ENCODE measurements at places on chromosomes 12 and 14.

- no peak for DNase-seq
Measured at GRCh38 chr14:63578300-63578699, 35.1 kb upstream of the PPP2R5E start.

- DNase-seq: no peak
Measured at GRCh38 chr12:126700096-126700495, 1566.9 kb upstream of the TMEM132C start.

DNA sequence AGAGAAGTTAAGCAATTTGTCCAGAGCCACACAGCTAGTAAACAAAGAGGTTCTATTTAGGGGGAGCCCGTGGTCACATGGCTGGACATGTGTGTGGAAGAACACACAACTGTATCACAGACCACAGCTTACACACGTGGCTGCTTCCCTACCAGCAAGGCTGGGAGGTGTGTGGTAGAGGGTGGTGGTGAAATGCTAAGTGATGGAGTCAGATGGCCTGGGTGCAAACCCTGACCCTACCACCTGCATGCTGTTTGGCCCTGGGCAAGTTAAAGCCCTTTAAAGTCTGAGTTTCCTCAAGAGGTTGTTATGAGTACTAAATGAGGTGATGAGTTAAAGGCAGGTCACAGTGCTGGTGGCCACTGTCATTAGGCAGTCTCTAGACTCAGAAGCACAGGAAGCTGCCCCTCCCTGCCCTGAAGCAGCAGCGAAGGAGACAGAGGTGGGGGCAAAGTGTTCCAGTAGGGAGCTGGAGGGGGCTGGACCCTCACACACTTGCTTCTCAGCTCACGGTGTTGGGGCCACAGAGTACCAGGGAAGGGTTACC is 64.2 kb downstream of the ERH start:
- no peak for DNase-seq

DNA sequence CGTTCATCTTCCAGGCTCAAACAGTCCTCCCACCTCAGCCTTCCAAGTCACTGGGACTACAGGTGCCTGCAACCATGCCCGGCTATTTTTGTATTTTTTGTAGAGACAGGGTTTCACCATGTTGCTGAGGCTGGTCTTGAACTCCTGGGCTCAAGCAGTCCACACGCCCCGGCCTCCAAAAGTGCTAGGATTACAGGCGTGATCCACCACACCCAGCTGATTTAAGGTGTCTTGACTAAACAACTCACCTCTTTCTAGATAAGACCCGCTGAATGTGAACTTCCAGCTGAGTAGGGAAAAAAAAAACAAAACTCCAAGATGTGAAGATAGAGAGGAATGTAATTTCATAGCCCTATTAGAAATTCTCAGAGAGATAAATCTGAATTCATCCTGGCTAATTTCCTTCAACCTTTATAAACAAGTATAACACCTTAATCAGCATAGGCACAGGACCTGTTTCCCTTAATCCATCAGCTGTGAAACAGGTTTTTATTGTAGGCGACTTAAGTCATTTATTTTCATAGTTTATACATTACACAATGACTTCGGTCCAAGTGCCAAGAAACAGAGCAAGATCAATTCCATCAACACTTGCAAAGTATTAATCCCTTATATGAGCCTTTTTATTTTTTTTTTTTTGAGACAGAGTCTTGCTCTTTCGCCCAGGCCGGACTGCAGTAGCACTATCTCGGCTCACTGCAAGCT is 51.5 kb downstream of the HCAR2 start:
- no peak for DNase-seq

GRCh38 chr12:124321040-124321481 is 26.2 kb downstream of the RFLNA start:
- DNase-seq: no peak

- no peak for DNase-seq
Measured at GRCh38 chr12:122006186-122006926, 15.3 kb upstream of the BCL7A start.

GRCh38 chr12:104953323-104953722 is 4.8 kb downstream of the SLC41A2 start:
- DNase-seq: no peak

DNA sequence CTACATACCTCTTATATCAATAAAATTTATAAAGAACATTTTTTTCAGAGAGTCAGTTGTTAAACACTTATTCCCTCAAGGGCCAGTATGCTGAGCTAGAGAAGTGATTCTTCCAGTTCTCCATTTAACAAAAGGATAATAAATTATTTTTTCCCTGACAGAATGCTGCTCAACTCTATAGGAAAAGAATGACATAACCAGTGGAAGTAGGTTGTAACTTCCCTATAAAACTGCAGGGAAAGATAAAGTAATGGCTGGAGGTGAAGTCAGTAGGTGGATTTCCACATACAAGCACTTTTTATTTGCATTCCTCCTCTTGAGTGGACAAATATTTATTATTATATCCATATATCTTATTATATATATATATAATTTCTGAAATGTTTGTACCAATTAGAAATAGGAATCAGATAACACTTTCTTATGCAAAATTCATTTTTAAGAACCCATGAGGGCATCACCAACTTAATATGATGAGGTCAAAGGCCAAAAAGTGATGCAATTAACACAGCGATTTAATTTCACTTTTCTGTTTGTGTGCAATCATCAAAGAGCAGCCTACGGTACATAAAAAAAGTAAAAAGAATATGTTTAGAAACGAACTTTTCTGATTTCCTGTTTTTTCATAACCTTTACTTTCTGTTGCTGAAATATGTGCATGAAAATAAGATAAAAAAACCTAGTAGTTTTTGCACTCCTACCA is 175.3 kb downstream of the PRKD1 start:
- DNase-seq: no peak

DNA sequence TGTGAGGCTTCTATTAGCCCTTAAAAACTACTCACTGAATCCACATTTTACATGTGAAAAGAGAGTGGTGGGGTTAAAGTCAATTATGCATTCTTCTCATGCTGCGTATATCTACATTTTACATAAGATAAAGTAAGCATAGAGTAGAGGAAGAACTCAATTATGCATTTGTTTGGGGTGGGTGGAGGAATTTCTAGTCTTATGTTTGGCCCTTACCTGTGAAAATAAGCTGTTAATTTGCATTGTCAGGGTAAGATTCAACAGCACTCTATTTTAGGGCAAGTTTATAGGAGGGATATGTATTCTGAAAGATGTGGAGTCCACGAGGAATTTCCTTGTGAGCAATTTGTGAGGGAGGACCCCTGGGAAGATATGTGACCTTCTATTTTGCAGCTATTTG is 30.9 kb upstream of the CAPRIN2 start:
- no peak for DNase-seq

DNA sequence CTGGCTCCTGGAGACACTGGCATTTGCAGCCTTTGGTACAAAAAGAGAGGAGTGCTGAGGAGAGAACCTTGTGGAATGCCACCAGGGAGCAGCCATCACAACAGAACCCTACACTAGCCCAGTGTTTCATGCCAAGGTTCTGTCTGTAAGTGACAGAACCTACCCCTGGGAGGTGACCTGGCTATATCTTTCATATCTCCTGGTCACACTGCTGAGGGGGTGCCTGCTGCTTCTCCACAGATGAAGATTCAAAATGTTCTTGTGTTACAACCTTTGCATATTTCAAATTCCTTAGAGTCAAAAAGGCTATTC is 12.7 kb upstream of the EIF4B start:
- no peak for DNase-seq

GRCh38 chr14:54310151-54310850 is 86.5 kb upstream of the CDKN3 start:
- no peak for DNase-seq

DNA sequence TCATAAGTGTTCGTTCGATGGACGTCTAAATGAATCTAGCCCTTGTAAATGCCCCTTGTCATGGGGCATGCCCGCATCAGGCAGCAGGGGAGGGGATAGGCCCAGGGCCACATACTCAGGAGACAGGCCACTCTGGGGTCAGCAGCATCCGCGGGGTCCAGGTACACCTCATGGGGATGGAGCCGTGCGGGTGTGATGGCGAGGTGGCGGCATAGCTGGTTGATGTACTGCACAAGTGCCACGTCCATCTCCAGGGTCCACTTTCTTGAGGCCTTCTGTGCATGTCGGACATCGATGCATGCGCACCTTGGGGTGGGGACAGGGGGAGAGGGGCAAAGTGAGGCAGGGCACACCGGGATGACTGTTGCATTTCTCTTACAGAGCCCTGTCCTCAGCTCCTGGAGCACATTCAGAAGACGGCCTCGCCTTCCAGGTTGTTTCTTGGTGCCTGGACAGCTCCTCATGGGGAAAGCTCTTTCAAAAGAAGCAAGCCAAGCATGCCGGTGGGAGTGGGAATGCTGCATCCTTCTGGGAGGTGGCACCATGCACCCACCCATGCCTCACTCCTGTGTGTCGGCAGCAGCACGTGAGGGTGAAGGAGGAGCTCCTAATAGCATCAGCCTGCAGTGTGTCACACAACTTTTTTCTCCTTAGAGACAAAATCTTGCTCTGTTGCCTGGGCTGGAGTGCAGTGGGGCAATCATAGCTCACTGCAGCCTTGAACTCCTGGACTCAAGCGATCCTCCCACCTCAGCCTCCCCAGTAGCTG is 47.4 kb downstream of the TRAFD1 start:
- no peak for DNase-seq

DNA sequence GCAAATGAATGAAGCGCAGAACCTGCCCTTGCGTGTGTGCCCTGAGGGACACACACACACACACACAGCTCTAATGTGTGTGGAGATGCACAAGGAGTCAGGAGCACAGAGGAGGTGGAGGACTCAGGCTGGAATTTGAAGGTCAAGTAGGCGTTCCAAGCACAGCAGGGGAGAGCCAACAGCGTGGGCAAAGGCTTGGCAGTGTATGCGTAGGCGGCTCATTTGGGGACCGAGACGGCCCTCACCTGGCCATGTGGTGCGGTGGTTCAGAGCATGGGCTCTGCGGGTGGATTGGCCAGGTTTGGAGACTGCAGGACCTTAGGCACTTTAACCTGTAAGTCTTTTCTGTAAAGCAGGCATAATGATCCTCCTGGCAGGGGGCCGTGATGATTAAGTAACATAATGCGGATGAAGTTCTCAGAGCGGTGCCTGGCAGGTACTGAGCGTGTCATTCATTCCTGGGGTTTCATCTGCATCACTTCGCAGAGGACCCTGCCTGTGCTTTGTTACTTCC is 69.5 kb upstream of the SLC24A4 start:
- DNase-seq: no peak

DNA sequence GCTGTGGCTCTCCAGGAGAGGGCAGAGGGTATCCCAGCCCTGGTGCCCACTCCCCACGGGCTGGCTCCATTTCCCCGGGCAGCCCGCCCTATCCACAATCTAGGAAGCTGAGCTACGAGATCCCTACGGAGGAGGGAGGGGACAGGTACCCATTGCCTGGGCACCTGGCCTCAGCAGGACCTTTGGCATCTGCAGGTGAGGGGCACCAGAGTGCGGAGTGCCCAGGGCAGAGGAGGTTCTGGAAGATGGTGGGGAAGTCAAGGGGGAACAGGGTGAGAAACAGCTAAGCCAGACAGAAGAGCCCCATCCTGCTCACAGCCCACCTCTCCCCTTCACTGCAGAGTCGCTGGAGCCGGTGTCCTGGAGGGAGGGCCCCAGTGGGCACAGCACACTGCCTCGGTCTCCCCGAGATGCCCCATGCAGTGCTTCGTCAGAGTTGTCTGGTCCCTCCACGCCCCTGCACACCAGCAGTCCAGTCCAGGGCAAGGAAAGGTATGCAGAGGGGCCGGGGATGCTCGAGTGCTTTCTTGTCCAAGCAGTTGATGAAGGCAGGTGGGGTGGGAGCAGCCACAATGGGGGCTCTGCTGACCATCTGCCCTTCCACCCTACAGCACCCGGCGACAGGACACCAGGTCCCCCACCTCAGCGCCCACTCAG is 10.3 kb downstream of the TNS2 start:
- no peak for DNase-seq

DNA sequence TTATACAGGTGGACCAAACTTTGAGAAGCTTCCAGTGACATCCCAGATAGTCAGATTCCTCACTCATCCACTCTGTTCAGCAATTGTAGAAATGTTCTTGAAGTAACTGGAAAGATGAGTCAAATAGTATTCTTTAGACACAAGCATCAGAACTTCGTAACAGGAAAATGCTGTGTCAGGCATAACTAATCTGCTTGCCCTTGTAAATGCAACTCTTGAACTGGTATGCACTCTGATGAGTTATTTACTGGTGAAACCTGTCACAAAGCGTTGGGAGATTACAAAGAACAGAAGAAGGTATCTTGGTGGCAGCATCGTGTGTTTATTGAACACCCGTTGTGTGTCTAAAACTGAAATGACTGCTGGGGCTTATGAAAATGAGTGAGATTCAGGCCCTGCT is 10.8 kb upstream of the DUSP6 start:
- no peak for DNase-seq
